Activated T-helper 2 cell treated with anti-CD3 and anti-CD28 coated beads, Interferon-gamma antibody, Interleukin-2, Interleukin-4, amounts not matched to agents 10 μg/mL and 5 μg/mL and 100 μg/mL, durations not matched to agents 14 hours and 24 hours and 36 hours (primary cell): ENCODE measurements at places on chromosomes 1 and 21. TPM values are rescaled to one million over a fixed set of nuclear protein-coding genes. Genes with fewer than 3 reads are reported as not detected.

GRCh38 chr21:40681164-40681859 lies 165.6 kb downstream of the DSCAM start:
- DNase-seq, result no peak
- H3K4me1 ChIP-seq, result no peaks in the 10 kb centered on the region
- no peaks in the 10 kb centered on the region for H3K36me3 ChIP-seq
- H3K27me3 ChIP-seq, result no peaks in the 10 kb centered on the region
- no peak overlapping the region for H3K4me3 ChIP-seq

DNA sequence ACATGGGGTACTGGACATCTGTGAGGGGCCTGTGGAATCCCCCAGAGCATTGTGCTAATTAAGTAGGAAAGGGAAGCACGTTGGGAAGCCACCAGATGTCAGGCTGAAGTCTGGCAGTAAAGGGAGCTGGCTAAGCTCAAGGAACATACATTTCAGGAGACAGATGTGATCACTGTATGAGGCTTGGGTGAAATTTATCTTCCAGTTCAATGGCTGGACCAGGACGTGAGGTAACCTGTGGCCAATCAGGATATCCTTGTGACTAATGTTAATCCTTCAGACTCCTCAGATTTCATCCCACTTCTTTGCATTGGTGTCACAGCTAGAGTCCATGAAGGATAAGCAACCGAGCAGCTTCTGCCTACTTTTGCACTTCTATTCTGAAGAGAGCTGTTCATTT lies 110.2 kb upstream of the APP start:
- no peak overlapping the region for H3K27ac ChIP-seq
- no peaks in the 10 kb centered on the region for H3K36me3 ChIP-seq
- H3K4me1 ChIP-seq, result no peaks in the 10 kb centered on the region
- no peak overlapping the region for H3K4me3 ChIP-seq
- H3K27me3 ChIP-seq, result no peaks in the 10 kb centered on the region

DNA sequence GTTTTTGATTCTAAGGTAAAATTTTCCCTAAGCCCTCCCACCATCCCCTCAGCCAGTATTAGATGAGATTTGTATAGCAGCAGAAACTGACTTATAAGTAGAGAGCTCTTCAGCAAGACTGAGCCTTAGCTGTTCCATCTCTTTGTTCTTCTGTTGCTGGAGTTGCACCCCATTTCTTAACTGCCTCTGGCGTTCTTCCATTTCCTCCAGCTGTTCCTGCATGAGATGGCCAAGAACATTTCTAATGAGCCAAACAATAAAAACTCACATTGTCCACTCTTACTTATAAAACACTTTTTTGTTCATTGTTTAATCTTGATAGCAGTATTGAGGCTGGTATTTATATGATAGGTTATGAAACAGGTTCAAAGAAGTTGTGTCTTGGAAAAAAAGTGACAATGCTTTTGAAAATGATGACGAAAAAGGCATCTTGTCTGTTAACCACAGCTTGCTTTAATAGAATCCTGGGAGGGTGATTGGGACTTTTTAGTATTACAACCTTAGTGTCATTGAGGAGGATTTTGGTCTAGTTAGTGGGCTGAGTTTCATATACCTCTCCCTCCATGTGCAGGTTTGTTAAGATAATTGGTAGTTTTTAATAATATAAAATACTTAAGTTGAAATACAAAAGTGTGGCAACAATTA lies 18.3 kb downstream of the SYNC start:
- peaks cover 15% of the 10 kb centered on the region for H3K4me1 ChIP-seq
- H3K36me3 ChIP-seq, result peaks cover 58% of the 10 kb centered on the region
- DNase-seq, result no peak
- H3K27ac ChIP-seq, result peak overlapping the region; percentile 57
- H3K4me3 ChIP-seq, result no peak overlapping the region

- H3K27ac ChIP-seq, result no peak overlapping the region
- peaks cover 9% of the 10 kb centered on the region for H3K27me3 ChIP-seq
- no peak for DNase-seq
- no peaks in the 10 kb centered on the region for H3K4me1 ChIP-seq
- H3K36me3 ChIP-seq, result no peaks in the 10 kb centered on the region
Measured at GRCh38 chr1:240098534-240098933, 6.9 kb downstream of the FMN2 start.

DNA sequence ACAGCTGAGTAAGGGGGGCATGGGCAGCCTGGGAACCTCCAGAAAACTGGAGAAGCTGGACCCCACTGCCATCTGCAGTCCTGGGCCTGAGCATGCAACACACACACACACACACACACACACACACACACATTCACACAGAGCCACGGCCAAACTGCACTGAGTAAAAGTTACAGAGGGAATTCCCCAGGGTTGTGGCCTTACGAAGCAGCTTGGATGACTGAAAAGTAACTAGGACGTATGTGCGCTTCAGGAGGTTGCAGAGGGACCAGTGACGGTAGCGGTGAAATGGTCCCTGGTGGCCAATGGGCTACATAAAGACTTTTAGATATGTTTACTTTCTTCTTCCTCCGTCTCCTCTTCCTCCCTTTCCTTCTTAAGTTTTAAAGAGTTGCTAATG lies 232.5 kb upstream of the TMEM51 start:
- H3K4me1 ChIP-seq, result peaks cover 4% of the 10 kb centered on the region
- no peak for DNase-seq
- H3K27ac ChIP-seq, result no peak overlapping the region
- no peak overlapping the region for H3K4me3 ChIP-seq

SPATA21 gene
- total RNA-seq, result not detected in 2 replicates

PRDM16 gene
- total RNA-seq, result not detected in 2 replicates

ATP5PF gene
- 156 and 163 TPM in 2 replicates for total RNA-seq
